ENCODE measurements at places on chromosomes 3 and 15.

DNA sequence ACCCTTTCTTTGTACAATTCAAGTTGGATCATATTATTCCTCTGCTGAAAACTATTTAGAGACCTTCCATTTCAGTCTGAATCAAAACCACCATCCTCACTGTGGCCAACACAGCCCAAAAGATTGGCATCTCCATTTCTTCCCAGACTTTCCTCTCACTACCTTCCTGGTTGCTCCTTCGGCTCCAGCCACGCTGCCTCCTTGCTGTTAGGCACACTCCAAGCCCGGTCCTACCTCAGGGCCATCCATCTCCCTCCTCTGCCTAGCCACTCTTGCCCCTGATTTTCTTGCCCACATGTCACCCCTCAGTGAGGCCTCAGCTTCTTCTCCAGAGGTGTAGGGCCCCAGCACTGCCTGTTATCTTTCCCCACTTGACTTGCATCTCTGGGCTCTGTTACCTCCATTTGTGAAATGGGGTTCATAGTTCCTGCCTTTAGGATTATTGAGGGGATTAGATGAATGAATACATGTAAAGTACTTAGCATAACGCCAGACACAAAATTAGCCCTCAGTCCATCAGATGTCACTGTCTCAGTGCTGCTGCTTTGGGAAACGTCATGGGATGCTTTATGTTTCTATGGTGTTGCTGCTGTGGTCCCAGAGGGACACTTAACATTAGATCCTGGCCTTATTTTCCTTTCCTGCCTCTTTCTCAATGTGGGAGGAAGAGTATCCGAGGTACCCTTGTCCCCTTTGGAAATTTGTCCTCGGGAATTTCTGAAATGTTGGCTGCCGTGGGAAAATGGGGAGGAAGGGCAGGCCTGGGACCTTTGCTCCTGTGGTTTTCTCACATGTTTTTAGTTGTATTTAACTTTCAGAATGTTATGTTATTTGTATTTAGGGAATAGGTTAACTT, 31.3 kb downstream of the SNRK start:
- no peak for DNase-seq

- DNase-seq, result no peak
Observed at GRCh38 chr15:84949845-84950569, 31.6 kb upstream of the PDE8A start.

GRCh38 chr15:38225381-38225780, 27.3 kb upstream of the SPRED1 start:
- DNase-seq, result no peak

- no peak for DNase-seq
Observed at GRCh38 chr3:102189956-102190723, 244.7 kb upstream of the ZPLD1 start.

DNA sequence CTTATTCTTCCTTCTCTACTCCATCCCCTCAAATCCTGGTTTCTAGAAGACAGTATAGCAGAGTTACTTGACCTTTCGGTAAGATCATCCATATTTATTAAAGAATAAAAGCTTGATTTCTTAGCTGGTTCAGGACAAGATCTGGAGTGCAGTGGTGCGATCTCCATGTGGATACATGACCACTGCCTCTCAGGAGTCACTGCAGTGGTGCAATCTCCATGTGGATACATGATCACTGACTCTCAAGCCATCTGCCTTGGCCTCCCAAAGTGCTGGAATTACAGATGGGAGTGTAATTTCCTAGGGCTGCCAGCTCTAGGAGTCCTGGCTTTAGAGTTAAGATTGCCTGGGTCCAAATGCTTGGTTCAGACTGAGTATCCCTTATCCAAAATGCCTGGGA, 16.5 kb downstream of the LARP6 start:
- no peak for DNase-seq

Data from NCI-H748 treated with DMSO at 0.1 percent for 48 hours (cell line).